Fibroblast of villous mesenchyme (primary cell): ENCODE measurements at places on chromosomes 12 and 14. TPM values are rescaled to one million over a fixed set of nuclear protein-coding genes. Genes with fewer than 3 reads are reported as not detected.

DNA sequence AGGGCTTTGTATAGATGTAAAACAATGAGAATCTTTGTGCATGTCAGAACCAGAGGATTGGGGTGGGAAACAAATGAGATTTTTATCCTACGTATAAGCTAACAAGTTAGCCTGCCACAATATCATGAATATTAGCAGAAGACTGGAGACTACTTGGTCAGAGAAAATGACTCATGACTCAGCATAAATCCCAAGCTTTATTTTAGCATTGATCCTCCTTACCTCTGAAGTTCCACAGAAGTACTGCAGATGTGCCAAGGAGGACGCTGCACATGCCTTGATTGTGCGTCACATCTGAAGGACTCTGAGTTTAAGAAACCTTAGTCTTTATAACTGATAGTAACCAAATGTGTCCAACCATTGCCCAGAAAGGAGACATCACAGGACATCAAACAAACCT is 234.0 kb upstream of the RPL10L start:
- DNase-seq = no peak

Gene ALDH1L2
- 23.3 and 42.5 TPM in 2 replicates for total RNA-seq

Gene KIF26A
- under 0.01 TPM in 2 replicates for total RNA-seq

Gene GALNT16
- total RNA-seq = under 0.01 TPM in 2 replicates

DNA sequence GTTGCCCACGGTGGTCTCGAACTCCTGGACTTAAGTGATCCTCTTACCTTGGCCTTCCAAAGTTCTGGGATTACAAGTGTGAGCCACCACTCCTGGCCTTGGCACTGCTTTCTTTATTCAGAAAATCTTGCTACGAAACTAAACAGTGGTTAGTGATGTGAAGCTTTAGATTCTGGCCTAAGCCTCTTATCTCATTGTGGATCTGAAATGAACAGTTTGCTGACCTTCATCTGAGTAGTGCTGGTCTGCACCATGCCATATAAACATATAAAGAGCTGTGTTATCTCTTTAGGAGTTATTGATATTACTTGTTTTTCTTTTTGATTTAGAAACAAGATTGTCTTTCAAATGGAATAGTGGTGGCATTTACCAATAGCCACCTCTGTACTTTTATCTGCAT is 22.6 kb downstream of the SRGAP1 start:
- no peak for DNase-seq

- no peak for DNase-seq
Observed at GRCh38 chr14:61502459-61503093, 181.2 kb downstream of the PRKCH start.

DNA sequence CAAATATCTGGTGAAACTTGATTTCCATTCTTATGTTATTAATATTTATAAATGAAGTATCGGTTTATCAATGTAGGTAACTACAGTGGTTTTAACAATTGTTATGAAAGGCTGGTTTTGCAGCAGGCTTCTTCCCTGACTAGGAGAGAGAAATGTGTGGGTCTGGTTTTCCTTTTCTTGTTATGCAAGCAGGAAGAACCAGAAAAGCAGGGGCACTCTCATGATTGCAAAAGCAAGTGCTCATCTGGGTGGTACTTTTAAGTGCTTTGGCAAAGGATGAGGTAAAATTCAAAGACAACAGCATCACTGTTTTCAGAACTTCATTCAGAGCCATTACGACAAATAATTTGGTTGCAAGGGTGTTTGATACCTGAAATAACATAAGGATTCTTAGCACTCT is 105.6 kb downstream of the PTPRO start:
- no peak for DNase-seq

- peak; percentile 23 for DNase-seq
Observed at GRCh38 chr14:87108726-87109125, 884.3 kb downstream of the GALC start.

- peak; percentile 13 for DNase-seq
Observed at GRCh38 chr12:53618275-53618674, 7.9 kb downstream of the ATF7 start.

Gene PZP
- total RNA-seq = not detected in 2 replicates

DNA sequence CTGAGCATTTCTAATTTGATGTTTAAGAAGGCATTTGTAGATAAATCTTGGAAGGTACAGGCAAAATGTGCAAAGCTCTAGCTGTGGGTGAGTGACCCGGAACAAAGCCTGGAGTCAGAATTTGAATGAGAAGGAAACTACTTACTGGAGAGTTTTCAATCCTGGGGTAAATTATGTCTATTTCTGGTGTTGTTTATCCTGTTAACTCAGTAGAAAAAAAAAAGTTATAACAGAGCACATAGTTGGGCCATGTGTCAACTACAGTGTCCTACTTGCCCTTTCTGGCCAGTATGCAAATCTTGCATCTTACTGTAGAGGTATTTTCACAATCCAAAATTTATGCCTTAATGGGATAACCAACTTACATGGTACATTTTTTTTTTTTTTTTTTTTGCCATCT is 182.3 kb downstream of the SYNE2 start:
- DNase-seq = peak; percentile 61

Gene TBC1D30
- under 0.01 TPM in 2 replicates for total RNA-seq

Gene GYS2
- not detected in 2 replicates for total RNA-seq

- DNase-seq = no peak
Observed at GRCh38 chr12:99957866-99958466, 26.8 kb downstream of the ANKS1B start.

- DNase-seq = peak; percentile 48
Observed at GRCh38 chr14:92655419-92656201, 92.8 kb downstream of the LGMN start.

DNA sequence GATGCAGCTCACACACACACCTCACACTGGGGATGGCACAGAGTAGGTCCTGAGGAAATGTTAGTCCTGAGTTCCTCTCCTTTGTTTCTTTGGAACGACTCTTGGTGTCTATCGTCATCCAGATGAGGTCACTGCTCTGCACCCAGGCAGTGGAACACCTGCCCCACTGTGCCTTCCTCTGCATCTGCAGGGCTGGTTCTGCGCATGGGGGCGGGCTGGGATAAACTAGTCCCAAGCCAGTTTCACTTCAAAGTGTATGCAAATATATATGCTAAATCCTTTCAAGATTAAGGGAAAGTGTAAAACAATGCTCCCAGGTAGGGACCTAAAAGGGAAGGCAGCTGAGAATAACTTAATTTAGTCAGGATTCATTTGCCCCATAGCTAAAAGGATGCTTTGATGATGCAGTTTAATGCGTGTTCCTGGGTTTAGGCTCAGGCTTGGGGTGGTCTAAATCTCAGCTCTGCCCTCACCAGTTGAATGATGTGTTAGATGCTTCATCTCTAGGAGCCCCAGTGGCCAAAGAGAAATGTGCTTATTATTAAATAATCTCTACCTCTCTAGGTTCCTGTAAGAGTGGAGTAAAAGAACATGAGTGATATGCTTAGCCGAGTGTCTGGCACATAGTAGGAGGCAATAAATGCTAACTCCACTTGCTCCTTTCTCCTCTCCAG is 47.1 kb upstream of the OVCH1 start:
- no peak for DNase-seq

- DNase-seq = peak; percentile 84
Observed at GRCh38 chr14:58501214-58501816, 73.8 kb downstream of the KIAA0586 start.

GRCh38 chr14:100714258-100714892 is 12.3 kb upstream of the DLK1 start:
- DNase-seq = no peak

GRCh38 chr12:116058574-116058973 is 218.9 kb downstream of the MED13L start:
- no peak for DNase-seq

GRCh38 chr12:127179176-127179575 is 1087.8 kb upstream of the TMEM132C start:
- DNase-seq = no peak

Gene RTL1
- not detected in 2 replicates for total RNA-seq

Gene MYBPC1
- total RNA-seq = not detected in 2 replicates

GRCh38 chr12:118337194-118337838 is 35.4 kb downstream of the TAOK3 start:
- DNase-seq = peak; percentile 85

DNA sequence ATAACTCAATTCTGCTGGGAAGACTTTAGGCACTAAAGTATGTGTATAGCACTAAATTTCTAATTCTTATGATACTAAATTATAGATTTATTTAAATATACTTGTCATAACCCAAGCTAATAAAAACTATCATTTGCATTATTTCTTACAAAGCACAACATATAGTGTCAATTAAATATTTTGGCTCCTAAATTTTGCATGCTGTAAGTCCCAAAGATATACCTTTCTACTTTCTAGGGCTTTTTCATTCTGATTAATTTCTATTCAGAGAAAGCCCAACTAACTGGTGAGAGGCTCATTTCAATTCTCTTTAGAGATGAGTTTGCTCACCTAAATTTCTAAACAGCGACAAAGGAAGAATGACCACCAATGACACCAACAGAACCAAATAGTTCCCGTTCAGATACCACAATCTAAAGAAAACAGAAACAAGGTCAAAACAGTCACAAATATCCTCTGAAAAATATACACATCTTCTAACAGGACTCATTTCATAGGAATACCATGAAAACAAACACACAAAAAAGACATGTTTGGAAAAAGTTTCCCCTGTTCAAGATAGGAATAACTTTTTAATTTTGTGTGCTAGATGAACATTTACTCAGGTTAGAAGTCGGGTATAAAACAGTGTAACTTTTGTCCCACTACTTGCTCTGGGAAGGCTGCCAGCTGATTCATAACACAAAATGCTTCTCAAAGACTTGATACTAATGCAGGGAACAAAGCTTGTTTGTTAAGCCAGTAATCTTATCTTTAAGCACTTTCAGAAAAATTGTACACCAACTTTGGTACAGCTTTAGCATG is 7.6 kb downstream of the SLC38A2 start:
- peak; percentile 61 for DNase-seq

Gene MIP
- not detected in 2 replicates for total RNA-seq

DNA sequence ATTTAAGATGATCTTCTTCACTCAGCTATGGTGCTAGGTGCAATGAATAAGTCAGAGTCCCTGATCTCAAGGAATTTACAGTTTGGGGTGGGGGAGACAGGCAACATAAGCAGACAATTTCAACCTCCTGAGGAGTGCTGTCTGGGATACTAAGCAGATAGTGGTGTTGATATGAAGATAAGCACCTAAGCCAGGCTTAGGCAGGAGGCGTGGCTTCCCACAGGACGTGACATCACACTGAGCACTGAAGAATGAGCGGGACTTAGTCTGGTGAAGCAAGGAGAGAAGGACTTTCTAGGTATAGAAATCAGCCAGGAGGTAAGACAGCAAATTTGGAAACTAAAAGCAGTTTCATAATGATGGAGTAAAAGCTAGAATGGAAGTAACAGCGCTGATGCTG is 6.8 kb downstream of the PRPH start:
- peak; percentile 61 for DNase-seq

- DNase-seq = no peak
Observed at GRCh38 chr12:29223956-29224543, 75.0 kb downstream of the FAR2 start.

- DNase-seq = no peak
Observed at GRCh38 chr14:103738166-103738565, 22.6 kb downstream of the ZFYVE21 start.
